ENCODE measurements at places on chromosomes 16 and 17.

- DNase-seq: no peak
Measured at GRCh38 chr16:48562475-48562874, 47.5 kb downstream of the N4BP1 start.

DNA sequence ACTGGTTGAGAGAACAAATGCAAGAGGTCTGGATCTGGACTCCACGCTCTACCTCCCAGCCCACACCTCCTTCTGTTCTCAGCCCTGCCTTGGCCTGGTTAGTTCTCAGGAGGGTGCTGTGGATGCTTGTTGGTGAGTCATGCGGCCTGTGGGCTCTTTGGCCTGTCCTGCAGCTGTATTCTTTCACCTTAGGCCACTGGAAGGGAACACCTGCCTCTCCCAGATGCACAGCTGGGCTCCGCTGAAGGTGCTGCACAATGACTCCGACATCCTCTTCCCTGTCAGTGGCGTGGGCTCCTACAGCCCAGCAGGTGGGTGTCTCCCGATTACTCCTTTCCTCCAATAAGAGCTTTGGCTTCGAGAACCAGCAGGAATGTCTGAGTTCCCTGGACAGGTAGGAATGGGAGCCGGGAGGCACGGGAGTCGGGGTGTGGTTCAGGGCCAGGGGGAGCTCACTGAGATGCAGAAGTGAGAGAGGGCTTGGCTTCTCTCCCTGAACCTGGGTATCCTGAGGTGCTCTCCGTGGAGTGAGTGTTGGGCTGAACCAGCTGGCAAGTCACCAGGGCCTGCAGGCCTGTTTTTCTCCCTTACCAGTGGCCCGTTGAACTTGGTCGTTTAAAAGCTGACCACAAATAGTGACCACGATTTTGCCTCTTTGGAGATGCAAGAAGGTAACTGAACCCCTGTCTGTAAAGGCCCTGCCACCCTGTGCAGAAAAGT lies 85.0 kb downstream of the SNX29 start:
- no peak for DNase-seq

GRCh38 chr16:67186550-67186950 lies 2.8 kb upstream of the MATCAP1 start:
- no peak for DNase-seq

GRCh38 chr16:72066747-72067146 lies 3.7 kb downstream of the HPR start:
- DNase-seq: no peak

GRCh38 chr17:77480509-77481215 lies 339.9 kb downstream of the SEC14L1 start:
- DNase-seq: no peak

DNA sequence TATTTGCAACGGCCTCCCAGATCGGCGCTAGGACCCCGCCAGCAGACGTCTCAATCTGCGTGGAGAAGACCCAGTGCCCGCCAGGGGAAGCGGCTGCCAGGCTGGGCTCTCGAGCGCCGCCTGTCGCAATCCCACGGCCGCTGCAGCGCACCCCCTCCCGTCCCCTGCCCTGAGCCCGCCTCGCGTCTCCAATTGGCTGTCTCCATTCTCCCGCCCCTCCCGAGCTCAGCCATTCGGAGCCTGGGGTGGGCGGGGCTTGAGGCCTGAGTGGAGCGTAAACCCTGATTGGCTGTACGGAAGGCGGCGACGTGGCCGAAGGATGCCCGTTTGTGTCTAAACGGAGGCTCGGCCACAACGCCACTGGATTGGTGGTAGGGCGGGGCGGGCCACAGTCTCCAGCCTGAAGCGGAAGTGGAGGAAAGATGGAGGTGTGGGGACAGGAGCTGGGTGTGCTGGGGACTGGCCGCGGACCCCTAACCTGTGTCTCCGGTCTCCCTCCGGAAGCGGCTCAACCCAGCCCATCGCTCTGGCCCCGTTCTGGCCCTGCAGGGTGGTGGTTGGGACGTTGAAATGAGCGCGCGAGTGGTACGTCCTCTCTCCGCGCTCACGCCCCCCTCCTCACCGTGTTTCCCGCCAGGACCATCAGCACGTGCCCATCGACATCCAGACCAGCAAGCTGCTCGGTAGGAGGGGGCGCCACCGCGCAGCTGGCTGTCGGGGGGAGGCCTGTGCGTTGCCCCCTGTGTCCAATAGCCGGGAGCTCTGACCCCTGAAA lies at the start of gene CDK5RAP3:
TSS of gene CDK5RAP3 (plus strand) at position 389 of the 775 bp plus-strand sequence. CDS start at position 423, 34 bp downstream.
- peak; percentile 98 for DNase-seq

GRCh38 chr17:21376759-21377690 lies 868 bp downstream of the KCNJ12 start:
- no peak for DNase-seq

DNA sequence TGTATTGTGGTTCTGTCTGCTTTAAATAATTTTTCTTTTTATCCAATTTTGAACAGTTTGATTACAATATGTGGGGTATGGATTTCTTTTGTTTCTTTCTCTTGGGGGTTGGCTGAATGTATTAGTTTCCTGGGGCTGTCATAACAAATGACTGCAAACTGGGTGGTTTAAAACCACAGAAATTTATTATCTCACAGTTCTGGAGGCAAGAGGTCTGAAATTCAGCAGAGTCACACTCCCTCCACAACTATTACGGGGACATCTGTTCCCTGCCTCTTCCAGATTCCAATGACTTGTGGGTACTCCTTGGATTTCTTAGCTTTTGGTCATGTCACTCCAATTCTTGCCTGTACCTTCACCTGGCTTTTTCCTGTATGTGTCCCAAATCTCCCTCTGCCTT lies 23.7 kb downstream of the COX11 start:
- no peak for DNase-seq

- no peak for DNase-seq
Measured at GRCh38 chr16:47469227-47469626, 8.1 kb downstream of the PHKB start.

DNA sequence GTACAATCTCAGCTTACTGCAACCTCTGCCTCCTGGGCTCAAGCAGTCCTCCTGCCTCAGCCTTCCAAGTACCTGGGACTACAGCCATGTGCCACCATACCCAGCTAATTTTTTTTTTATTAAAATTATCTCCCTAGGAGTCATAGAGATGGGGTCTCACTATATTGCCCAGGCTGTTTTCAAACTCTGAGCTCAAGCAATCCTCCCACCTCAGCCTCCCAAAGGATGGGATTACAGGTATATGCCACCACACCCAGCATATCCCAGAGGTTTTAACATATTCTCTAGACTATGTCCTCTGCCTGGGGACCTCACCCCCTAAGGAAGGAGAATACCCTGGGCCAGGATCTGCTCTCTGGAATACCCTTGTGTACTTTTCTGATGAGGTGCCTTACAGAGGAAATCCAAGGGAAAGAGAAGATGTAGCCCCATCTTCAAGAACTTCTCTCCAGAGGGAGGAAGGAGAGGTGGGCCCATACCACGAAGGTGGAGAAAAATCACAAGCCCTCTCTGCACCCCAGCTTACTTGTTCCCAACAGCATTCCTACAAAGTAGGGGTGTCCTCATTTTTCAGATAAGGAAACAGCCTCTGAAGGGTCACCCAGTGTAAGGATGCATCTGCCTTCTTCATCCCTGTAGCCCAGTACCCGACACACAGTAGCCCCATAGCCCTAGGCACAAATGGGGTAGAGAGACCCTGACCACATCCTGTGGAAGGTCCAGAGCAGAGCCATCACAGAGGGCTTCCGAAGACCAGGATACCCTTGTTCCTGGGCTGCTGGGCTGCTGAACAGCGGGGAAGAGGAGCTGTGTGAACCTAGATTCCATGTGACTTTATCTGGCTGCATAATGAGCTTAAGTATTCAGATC lies 151.6 kb downstream of the SOCS1 start:
- DNase-seq: no peak

DNA sequence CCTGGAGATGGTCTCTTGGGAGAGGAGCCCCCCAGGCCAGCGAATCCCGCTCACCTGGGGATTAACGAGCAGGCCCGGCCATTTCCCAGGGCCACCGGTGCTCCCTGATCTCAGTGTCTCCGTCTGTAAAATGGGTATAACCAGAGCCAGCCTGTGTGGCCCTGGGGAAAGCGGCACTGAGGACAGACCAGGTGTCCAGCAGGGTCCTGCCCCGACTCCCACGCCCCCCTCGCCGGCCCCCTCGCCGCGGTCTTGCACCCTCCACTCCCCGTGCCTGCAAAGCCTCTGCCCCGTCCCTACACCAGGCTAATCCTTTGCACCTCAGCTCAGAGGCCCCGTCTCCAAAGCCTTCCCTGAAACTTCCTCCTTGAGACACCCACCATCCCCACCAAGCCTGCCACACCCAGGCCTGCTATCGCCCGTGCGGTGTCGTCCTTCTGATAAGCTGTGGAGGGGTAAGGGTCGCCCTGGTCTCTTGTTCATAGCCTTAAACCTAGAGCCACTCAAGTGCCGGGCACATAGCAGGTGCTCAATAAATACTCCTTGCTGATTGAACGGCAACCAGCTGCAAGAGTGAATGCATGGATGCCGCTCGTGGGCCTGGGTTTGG lies 259.1 kb downstream of the C16orf95 start:
- no peak for DNase-seq

DNA sequence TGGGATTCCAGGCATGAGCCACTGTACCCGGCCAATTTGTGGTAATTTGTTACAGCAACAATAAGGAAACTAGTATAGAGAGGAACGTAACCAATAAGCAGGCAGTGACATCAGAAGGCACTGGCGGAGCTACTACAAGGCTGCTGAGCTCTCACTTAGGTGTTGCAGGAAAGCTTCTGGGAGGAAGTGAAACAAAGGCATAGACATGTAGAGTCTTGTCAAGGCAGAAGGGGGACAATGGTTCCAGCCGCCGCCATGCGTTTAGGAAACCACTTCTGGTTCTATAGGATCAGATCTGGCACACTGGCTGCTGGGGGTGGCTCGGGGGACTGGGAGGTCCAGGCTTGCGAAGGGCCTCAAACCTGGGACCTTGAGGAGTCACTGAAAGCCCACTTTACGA lies 9.4 kb upstream of the CPSF4L start:
- DNase-seq: no peak

- no peak for DNase-seq
Measured at GRCh38 chr16:28100810-28101532, 37.5 kb upstream of the GSG1L start.

DNA sequence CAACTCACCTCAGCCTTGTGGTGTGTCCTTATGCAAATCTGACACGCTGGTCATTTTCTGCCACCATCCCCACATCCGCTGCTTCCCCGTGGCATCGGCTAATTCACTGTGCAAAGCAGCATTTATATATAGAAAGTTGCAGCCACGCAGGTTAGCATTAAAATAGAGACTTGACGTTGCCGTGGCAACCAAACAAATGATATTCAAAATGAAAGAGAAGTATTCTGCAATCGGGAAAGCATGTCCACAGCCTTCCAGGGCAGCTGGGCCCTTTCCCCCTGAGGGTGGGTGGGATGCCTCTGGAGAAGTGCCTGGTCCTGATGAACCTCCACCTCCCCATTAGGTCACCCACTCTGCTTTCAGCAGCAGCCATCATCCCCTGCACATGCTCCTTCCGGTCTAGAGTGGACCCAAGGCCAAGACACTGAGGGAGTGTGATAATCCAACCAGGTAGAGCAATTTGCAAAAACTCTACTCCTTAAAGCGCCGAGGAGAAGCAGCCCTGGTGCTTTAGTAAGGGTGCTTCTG lies 138.7 kb downstream of the GAS7 start:
- DNase-seq: no peak

DNA sequence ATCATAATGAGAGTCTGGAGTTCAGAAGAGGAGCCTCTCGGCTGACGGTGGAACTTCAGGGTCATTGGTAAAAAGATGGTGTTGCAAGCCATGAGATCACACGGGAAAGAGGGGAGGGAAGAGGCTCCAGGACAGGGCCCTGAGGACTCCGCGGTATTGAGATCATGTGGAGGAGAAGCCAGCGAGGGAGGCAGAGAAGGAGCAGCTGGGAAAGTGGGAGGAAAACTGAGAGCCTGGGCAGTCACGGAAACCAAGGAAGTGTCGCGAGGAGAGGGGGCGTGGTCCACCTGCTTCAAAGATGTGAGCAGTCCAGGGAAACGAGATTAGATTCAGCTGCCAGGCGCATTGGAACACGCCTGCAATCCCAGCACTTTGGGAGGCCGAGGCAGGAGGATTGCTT lies 27.7 kb upstream of the SBK1 start:
- no peak for DNase-seq

GRCh38 chr17:8628609-8629169 lies 1.8 kb downstream of the MYH10 start:
- no peak for DNase-seq
